Activated gamma-delta T cell treated with Interleukin-2 at 50 U/mL for 16 hours (primary cell): ENCODE measurements at places on chromosomes 5 and 9.
A peak's percentile ranks its signal among the peaks of the same experiment; 100 is the strongest.

- no peak for DNase-seq
Observed at GRCh38 chr5:138351517-138351916, 968 bp upstream of the KDM3B start.

- peak; percentile 66 for DNase-seq
Observed at GRCh38 chr9:19229595-19230354, 718 bp upstream of the DENND4C start.

- no peak for DNase-seq
Observed at GRCh38 chr5:68353605-68354004, 138.0 kb downstream of the PIK3R1 start.

GRCh38 chr5:28216939-28217360 is 1178.6 kb upstream of the CDH9 start:
- DNase-seq = no peak

GRCh38 chr5:30981576-30981975 is 211.9 kb upstream of the CDH6 start:
- DNase-seq = no peak

DNA sequence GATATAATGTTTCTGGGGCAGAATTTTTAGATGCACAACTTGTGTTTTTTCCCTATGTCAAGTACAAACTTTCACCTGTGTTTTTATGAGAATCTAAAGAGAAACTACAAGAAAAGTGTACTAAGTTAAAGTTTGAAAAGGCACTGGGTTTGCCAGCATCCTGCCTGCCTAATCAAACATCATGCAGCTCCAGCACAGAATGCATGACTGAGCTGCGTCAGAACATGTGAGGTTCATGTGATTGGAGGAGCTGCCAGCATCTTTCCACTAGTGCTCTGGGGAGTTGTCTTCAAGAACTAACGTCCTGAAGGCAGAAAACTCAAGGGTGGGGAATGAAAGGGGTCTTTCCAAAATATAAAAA is 46.1 kb upstream of the RIC1 start:
- no peak for DNase-seq

DNA sequence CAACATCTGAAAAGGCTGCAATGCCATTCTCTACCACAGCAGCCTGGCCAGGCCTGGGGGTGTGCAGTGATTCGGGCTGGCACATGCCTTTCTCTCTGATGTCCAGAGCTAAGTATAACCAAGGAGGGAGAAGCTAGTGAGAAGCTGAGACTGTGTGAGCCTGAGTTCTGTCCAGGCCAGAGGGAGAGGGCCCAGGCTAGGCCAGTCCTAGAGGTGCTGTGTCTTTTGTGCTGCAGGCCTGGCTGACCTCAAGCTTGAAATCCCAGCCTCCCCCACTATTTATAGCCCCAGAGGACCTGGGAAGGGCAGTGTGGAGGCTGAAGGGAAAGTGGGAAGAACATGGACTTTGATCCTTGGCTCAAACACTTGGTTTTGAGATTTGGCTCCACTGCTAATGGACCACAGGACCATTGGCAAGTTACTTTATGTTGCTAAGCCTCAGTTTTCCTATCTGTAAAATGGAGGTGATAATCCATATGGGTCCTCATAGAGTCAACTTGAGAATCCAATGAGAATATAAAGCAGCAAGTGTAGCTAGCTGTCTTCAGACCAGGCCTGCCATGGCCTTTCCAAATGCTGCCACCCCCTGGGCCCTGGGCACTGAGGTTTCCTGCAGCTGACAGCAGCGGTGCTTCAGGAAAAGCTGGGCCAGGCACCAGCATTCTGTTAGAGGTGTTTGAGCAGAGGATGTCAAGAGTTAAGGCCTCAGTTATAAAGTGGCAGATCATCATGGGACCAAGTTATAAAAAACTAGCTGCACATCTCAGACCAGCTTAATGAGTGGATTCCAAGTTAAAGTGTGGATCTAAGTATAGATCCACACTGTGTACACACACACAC is 21.1 kb downstream of the BNIP1 start:
- DNase-seq = no peak

DNA sequence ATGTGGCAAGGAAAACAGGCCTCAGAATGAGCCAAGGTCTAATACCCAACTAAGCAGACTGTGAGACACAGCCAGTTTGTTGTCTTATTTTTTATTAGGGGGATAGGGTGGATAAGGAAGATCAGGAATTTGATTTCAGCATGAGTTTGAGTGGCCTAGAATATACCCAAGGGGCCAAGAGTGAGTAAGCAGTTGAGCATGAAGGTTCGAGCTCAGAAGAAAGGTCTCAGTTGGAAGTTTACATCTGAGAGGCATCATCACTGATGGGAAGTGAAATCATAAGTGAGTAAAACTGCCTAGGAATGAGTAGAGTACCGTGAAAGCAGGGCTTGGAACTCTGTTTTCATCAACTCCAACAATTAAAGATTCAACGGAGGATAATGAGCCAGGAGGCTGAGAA is 12.6 kb downstream of the PSMD5 start:
- no peak for DNase-seq

DNA sequence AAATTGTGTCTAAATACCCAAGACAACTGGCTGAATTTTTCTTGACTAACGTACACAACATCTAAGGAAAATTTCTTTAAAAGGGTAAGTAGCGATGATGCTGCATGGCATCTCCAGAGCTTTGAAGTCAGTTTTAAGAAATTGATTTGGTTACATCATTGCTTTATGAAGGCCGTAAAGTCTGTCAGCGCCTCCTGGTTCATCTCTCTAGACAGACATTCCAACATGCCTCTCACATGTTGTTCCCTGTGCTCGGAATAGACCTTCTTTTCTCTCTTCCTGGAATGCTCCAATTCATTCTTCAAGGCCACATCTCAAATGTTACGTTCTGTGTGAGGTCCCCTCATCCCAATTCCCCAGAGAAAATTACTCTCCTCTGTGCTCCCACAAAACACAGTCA is 108.7 kb upstream of the SSBP2 start:
- no peak for DNase-seq

- DNase-seq = no peak
Observed at GRCh38 chr5:181088289-181088688, 42.7 kb downstream of the OR2V1 start.

- DNase-seq = no peak
Observed at GRCh38 chr5:110547495-110547894, 179.0 kb downstream of the TMEM232 start.

DNA sequence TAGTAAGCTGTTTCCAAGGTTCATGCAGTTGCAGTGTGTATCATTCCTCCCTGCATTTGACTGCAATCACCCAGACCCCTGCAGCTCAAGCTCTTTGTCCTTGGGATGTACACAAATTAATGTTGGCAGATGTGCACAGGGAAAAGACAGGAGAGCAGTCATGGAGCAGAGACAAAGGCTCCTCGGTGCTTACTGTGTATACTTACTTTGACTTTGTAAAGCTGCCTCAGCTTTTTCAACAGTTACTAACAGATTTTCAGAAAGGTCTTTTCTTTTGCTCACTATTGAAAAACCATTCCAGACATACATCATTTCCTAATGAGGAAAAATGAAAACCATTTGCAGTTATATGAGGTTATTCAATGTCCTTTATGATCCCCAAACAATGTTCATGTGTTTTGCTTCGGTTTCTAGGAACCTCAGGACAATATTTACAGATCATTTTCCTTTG is 124.9 kb downstream of the TTC39B start:
- DNase-seq = no peak

DNA sequence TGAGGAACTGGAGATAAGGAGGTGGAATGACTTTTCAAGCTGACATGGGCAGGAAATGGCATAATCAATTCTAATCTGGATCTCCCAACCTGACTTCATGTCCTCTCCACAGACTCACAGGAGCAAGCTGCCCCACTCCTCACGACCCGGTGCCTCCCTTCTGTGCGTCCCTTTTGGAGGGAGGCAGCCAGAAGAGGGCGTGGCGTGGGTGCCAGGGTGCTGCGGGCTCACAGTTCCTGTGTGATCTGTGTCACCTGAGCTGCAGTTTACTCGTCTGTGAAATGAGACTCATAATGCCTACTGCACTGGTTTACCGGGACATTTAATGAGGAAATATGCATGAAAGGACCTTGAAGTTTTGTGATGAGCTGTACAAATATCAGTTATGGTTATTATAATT is 207.4 kb downstream of the DAB2IP start:
- DNase-seq = no peak

GRCh38 chr5:163943546-163943945 is 438.1 kb downstream of the MAT2B start:
- no peak for DNase-seq

DNA sequence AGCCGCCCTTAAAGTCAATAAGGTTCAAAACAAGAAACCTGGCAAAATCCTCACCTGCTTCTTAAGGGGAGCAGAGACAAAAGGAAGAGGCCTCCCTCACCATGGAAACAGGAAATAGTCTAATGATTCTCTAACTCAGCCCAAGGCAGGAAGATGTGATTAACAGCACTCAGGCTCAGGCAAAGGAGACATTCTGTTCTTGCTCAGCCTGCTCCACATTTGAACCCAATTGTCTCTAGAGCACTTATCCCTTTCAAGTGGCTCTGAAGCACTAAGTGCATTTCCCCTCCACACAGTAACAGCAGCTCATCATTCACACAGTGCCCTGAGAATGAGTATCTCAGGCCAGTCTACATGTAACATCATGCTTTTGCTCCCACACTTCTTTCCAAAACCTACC is 72.3 kb downstream of the NIPSNAP3B start:
- no peak for DNase-seq

DNA sequence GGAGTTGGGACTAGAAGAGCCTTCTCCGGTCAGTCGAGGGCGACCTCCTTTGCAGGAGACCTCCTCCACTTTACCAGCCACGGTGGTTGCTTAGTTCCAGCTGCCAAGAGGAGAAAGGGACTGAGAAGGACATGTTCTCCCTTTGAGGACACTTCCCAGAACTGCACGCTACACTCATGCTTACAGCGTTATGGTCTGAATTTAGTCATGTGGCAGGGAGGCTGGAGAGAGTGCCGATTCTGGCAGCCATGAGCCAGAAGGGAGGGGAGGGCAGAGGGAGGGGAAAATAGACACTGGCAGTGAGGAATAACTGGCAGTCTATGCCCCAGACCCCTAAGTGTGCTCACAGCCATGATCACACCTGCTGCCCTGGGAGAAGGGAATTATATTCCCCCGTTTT is 47.8 kb downstream of the TSPAN17 start:
- no peak for DNase-seq

- no peak for DNase-seq
Observed at GRCh38 chr9:134915046-134915985, 2.4 kb downstream of the FCN1 start.

DNA sequence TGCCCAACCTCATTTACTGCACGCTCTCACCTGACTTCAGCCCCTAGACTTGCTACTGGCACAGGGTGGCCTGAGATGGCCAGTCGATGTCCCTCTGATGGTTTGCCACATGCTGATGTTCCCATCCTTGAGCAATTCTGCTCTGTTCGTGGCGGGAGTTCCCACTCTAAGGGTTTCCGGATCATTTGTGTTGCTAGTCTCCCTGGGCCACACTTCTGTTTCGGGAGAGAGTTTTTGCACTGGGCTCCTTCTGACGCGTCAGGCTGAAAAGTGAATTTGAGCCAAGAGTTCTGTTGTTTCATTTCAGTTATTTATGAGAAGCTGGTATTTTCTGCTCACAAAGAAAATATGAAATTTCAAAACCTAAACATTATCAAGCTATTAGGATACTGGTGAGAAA is 597.7 kb downstream of the BNC2 start:
- DNase-seq = no peak

DNA sequence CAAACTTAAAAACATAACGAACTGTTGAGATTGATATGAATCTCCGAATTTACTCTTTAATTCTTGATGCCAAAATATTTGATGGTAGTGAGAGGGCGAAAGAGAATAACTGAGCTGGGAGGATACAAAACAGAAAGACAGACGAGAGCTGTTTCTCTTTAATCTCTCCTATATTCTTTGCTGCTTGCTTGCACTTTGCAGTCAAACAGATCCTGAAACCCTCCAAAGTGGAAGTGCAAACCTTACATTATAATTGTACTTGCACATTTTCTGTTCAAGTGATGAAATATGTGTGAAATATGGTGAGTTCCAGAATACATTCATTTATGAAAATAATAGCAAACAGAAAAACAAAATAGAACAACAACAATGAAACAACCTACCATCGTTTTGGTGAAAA is 63.8 kb downstream of the PAM start:
- DNase-seq = no peak

DNA sequence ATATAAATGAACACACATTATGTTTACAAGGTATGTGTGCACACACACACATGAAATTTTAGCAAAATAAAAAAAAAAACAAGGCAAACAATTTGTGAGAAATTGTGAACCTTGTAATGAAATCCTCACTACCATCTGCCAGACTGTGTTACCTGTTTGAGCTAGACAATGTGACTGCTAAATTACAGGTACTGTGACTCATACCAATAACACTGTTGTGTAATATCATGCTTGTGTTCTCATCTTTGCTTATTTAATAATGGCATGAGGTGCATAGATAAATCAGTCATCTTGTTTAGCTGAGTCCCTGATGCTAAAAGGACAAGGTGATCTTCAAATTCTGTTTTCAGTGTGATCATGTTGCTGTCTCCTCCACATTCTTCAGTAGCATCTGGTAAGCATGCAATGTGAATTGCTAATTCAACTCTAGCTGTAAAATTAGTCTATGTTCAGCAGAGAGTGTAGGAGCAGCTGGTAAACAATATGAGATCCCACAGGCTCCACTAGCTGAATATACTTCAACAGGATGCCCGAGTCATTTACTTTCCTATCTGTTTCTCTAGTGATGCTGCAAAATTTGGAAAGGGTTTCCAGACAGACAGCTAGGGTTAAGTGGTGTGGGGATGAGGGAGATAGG is 966.3 kb upstream of the C9orf72 start:
- DNase-seq = no peak

DNA sequence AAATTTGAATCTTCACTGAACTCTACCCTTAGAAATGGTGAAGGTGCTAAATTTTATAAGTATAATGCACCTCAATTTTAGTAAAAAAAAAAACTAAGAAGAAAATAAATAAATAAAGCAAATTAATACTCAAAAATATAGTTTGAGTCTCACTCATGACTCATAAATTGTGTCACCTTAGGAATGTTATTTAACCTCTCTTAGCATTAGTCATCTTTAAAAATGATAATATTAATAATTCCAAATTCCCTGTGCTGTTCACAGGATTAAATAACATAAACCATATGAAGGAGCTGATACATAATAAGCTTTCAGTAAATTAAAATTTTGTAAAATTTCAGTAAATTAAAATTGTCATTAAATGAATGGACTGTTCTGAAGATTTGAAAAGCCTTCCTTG is 339.8 kb upstream of the RGMB start:
- no peak for DNase-seq
